ENCODE measurements at places on chromosomes 4 and X.

DNA sequence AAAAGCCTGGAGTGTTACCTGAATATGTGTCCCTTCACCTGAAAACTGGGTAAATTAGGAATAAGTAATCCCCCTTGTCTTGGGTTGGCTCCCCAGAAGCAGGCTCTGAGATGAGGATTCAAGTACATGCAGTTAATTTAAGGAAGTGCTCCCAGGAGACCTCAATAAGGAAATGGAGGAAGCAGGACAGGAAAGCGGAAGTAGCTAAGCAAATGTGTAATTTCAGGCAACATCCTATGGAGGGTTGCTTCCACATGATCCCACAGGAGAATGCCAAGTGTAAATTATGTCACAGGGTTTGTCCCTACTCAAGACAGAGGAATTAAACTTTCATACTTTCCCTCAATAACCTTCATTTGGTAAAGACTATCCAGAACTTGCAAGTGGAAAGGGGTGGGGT lies 48.1 kb upstream of the ARHGEF6 start:
- no peak for DNase-seq

- no peak for DNase-seq
Measured at GRCh38 chr4:42482516-42483327, 85.4 kb downstream of the SHISA3 start.

- no peak for DNase-seq
Measured at GRCh38 chr4:117987464-117987863, 46.8 kb upstream of the NDST3 start.

GRCh38 chrX:56600141-56600540 lies 36.7 kb downstream of the UBQLN2 start:
- no peak for DNase-seq

DNA sequence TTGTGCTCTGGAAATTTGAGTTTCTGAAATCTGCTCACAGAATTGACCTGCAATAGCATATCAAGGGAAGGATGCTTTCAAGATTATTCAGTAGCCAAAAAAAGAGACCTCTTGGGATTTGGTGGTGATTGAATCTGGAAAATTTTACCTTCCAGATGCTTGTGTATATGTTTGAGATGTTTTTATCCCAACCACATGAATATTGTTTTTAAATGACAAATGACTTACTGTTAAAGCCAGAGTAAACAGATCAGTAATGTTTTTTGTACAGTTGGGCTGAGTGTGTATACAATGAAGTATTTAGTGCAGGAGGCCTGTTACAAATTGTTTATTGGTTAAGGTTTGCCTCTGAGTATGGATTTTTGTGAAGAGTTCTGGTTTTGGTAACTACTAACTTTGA lies 126.5 kb downstream of the CBR4 start:
- DNase-seq, result no peak

DNA sequence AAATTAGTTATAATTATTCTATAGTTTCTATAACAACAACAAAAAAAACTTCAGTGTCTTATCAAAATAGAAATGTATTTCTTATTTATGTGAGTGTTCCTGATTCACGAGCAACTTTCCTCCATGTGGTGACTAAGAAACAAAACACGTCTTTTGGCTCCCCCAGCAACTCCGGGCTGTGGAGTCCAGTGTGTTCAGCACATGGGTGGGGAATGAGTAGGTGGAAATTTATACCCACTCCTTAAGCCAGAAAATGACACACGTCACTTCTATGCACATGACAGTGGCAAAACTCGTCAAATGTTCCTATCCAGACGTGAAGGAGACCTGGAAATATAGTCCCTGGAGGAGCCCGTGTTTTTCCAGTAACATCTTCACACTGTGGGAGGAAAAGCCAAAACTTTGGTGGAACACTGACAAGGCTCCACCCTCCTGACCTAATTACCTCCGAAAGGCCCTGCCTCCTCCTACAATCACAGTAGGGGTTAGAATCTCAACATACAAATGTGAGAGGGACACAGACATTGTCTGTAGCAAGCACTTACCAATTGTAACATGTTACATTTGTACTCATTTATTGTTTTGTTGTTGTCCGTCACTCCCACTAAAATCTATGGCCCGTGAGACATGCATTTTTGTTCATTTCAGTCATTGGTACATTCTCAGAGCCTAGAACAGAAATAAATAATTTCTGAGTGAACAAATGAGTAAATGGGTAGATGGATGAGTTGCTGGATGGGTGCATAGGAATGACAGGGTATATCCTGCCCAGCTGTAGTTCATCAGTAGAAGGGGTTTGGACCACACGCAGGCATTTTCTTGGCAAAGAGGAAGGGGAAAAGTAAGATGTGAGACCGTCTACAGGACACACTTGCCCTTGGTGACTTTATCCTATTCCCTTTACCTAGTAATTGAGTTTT lies 605.8 kb upstream of the TENM3 start:
- DNase-seq, result no peak

DNA sequence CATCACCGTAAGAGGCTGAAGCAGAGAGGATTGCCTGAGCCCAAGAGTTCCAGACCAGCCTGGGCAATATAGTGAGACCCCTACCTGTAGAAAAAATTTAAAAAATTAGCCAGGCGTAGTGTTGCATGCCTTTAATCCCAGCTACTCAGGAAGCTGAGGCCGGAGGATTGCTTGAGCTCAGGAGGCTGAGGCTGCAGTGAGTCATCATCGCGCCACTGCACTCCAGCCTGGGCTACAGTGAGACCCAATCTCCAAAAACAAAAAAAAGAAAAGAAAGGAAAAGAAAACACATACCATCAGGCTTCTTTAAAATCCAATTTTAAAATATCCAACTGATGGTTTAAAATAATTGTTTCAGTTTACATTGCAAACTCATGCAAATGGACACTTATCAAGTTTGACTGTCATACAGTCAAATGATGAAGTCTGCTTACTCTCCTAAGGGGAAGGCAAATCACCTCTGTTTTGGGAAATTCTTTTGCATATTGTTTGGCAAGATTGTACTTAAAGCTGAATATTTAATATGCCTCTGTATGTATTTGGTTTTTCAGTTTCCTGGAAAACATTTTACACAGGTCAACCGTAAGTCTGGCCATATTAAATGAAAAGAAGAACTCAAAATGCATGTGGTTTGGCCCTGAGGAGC lies 23.7 kb upstream of the TENM3 start:
- no peak for DNase-seq

GRCh38 chr4:168852933-168853713 lies 156.9 kb downstream of the CBR4 start:
- no peak for DNase-seq

GRCh38 chr4:112901962-112902411 lies 147.5 kb upstream of the ANK2 start:
- no peak for DNase-seq

- no peak for DNase-seq
Measured at GRCh38 chr4:102759831-102760644, 730 bp downstream of the MANBA start.

GRCh38 chr4:1417522-1418390 lies 11.5 kb upstream of the NKX1-1 start:
- no peak for DNase-seq

DNA sequence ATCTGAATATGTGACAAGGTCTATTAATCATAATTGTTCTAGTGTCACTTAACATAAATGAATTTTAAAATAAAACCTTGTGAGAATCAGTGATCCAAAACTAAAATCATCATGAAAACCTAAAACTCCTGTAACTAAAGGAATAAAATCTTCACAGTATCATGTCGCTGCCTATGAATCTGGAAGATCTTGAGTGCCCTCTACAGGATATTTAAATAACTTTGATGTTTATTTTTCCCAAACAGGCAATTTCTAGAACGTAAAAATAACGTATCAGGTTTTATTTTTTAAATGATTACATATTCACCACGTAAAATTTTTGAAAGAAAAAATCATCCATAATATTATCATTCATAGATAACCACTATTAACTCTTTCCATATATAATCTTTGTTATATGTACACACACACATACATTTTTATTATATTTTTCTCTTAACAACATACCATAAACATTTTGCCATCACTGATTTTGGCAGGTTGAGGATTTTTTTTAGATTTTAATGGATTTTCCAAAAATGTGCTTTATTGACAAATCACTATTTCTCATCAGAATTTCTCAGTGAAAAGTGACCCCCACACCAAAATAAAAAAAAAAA lies 79.6 kb downstream of the COMMD8 start:
- DNase-seq, result no peak

DNA sequence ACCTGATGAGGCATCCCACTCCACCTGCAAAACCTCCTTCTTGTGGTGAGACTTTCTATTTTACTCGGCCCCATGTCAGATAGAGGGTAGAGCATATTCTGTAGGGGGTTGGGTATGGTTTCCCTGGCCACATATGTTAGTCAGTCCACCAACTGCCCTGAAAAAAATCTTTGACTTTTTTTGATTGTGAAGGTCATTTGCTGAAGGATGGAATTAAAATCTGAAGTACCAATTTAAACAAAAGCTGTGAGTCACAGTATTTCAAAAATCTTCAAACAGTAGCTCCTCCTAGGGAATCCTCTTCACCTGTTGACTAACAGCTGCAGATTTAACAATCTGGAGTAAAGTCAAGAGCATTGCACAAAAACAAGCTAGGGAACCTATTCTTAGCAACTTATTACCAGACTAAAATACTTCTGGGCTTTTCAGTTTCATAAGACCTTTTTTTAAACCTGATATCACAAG lies 8.0 kb upstream of the CCDC110 start:
- no peak for DNase-seq

- DNase-seq, result no peak
Measured at GRCh38 chrX:15214588-15214987, 55.3 kb downstream of the ASB9 start.

- DNase-seq, result no peak
Measured at GRCh38 chrX:30620125-30620524, 33.1 kb upstream of the GK start.

GRCh38 chr4:56863441-56864139 lies 42.1 kb upstream of the SPINK2 start:
- DNase-seq, result no peak

All from vagina (tissue), 2 donors.